ENCODE measurements at places on chromosomes 3 and 15.

- no peak for DNase-seq
Measured at GRCh38 chr15:79296583-79296982, 14.1 kb downstream of the ANKRD34C start.

GRCh38 chr15:59998305-59998949 lies 5.7 kb upstream of the FOXB1 start:
- DNase-seq, result no peak

DNA sequence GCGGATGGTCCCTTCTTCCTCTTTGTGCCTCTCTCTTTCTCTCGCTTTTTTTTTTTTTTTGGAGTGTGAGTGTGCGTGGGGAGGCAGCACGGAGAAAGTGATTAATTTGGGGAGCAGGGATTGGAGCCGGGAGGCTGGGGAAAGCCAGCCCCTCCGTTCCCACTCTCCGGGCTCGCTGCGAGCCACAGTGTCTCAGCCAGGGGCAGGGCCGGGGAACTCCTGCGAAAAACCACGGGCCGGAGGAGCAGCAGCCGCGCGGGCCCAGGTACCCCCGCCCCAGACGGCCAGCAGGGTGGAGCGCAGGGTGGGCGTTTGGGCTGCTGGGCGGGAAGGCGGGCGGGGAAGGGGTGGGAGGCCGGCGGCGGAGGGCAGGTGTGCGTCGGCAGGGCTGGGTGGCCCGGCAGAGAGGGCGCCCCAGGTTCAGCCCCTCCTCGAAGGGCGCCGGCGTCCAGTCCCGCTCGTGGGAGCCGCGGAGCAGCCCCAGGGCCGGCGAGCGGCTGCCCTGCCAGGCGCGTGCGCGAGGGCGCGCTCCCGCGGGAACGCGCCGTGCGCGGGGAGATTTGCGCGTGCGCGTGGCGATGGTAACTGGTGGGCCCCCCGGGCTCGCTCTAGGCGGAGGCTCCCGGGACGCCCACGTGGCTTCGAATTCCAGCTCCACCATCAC lies 1.4 kb downstream of the CHL1 start:
- no peak for DNase-seq

GRCh38 chr15:66746231-66746605 lies 44.2 kb downstream of the SMAD6 start:
- no peak for DNase-seq

DNA sequence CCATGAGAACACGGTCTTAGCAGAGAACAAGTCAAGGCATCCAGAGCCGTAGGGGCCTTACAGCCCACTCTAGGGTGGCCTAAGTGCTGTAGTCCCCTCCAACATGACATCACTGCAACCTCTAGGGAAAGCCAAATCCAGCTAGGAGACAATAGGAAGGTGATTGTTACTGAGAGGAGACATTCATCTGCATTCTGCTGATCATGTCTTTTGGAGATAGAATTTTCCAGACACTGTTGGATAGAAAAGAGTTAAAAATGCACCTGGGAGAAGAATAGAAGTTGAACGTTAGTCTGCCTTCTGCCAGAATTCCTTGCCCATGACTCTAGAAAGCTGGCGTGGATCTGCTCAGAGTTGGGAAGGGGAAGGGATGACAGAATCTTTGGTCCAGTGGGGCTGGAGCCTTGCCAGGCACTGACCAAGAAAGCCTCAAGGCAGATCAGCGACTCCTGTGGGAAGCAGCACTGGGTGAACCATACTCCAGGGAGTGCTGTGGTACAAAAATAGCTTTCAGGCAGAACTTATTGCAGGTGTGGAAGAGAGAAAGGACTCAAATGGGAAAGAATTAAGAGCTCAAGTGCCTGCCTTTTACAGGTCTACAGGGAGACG lies 44.8 kb upstream of the RAF1 start:
- DNase-seq, result no peak

DNA sequence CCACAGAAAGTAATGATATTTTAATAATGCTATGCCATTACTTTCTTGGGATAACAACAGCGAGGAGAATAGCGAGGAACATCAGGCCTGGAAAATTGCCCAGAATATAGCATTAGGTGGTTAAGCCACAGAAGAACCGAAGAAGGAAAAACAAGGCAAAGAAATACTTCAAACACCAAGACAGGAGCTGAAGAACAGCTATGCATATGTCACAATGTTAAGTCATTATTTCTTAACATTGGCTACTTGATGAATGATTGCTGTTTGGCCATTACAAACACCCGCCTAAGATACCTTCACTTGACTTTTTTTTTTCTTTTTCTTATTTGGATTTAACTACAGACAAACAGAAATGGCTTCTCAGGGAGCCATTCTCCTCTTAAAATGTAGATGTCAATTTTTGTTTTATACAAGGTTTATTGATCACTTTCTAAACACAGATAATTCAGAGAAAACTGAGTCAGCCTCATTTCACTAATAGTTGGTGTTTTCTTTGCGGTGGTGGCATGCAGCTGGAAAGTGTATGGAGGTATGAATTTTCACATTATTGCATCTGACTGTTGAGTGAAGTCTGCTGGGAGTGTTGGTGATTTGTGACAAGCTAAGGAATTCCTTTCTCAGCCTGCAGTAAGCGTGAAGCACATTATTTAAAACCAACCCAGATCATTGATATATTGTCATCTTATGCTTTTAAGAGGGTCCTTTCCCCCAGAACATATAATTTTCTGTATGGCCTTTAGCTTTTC lies 705.7 kb upstream of the NR2F2 start:
- no peak for DNase-seq

GRCh38 chr3:42192334-42193200 lies 73.4 kb downstream of the CCK start:
- no peak for DNase-seq

DNA sequence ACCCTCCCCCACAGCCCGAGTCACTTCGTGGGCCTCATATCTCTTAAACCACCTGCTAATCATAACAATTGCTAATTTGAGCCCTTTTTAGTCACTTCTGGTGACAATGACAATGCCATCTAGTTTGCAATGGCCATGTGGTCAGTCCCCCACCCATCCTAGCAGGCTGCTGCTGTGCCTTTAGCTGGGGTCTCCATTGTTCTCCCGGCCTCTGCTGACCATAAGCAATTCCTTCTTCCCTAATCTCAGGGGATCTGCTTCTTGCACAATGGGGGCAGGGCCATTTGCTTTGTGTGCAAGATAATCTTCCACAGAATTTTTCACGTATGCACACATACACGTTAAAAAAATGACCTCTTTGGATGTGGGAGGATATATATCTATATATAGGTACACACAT lies 406.1 kb upstream of the ONECUT1 start:
- DNase-seq, result no peak

DNA sequence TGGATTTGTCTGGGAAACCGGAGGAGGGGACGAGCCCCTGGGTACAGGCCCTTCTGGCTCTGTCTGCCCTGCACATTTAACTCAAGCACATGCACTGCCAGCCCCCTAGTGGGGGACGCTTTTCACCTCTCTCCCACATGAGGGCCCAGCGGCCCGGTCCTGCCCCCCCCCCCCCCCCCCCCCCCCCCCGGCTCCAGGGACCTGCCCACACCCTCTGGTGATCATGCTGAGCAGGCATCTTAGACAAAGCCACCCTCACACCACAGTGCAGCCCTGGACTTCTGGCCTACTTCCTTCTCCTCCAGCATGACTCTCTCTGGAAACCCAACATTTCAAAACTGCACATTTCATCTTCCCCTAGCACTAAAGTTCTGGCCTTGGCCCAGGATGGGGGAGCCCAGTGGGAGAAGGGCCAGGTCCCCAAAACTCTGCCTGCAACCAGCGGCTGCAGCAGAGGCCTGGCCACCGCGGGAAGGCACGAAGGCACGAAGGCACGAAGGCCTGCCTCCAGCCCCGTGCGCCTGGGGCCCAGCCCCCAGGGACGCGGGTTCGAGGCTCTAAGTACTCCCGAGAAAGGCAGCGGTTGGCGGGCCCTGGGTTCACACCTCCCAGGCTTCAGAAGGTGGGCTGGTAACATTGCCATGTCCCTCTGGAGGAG lies 14.1 kb downstream of the KLF15 start:
- DNase-seq, result no peak

DNA sequence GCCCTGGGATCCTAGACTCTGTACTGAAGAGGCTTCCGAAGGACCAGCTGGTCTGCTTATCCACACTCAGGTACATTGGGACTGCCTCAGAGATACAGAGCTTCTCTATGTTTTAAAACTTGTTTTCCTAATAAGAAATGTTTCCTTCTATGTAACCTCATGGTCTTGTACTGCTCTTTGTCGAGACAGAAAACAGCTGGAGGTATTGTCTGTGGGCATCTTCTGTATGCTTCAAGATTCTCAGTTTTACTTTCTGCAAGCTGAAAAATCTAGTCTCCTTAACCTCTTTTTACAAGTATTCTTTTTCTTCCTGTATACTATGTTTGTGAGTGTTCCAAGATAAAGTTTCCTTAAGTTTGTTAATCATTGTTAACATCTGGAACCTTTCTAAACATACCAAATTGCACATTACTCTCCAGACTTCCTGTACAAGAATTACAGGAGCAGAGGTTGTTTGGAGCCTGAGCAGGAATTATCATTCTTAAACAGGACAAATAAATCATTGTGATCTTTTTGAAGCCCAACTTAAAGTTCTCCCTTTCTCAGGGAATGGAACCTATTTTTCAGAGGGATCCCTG lies 358.3 kb upstream of the CFAP20DC start:
- no peak for DNase-seq

DNA sequence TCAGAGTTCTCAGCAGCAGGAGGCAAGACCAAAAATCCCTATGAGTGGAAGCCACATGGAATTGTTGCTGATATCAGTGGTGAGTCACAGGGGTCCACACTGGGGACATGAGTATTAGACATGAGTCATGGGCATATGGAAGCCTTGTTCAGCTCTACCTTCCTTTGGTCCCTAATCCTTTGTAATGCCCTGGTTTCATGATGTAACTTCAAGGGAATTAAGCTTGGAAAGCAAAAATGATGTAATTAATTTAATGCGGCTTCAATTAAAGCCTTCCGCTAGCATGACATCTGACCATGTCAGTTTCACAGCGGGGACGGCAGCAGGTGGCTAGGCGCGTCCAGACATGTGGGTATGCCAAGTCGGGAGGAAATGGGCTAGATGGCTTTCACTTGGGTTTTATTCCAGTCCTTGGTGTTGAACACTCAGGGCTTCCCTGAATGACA lies 176.1 kb upstream of the RGMA start:
- DNase-seq, result no peak

- no peak for DNase-seq
Measured at GRCh38 chr15:47983533-47983932, 137.3 kb upstream of the SLC24A5 start.

DNA sequence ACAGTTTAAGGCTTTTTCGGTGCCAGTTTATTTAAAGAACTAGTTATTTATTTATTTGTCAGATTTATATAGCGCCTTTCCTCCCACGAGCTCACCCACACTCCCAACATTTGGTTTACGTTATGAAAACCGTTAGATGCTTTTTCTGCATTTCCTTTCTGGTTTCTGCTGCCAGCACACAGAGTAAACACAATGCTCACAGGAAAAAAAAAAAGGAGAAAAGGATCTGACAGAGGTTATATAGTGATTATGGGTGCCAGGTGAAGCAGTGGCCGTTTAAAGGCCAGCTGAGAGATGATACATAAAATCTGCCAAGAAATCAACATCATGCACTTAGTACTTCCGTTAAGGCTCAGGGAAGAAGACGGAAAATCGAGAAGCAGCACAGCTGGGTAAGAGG lies 37.9 kb downstream of the ETV5 start:
- DNase-seq, result no peak

GRCh38 chr3:133883641-133884040 lies 12.0 kb downstream of the RAB6B start:
- DNase-seq, result no peak

- DNase-seq, result no peak
Measured at GRCh38 chr3:7565574-7565973, 704.7 kb downstream of the GRM7 start.

DNA sequence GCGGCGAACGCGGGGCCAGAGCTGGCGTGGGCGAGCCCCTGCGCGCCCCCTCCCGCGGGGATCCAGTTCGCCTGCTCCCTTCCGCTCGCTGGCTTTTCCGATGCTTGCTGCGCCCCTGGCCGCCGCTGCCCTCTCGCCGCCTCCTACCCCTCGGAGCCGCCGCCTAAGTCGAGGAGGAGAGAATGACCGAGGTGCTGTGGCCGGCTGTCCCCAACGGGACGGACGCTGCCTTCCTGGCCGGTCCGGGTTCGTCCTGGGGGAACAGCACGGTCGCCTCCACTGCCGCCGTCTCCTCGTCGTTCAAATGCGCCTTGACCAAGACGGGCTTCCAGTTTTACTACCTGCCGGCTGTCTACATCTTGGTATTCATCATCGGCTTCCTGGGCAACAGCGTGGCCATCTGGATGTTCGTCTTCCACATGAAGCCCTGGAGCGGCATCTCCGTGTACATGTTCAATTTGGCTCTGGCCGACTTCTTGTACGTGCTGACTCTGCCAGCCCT lies 721 bp downstream of the P2RY1 start:
- no peak for DNase-seq

GRCh38 chr3:154583086-154583634 lies 153.2 kb upstream of the GPR149 start:
- DNase-seq, result no peak

GRCh38 chr3:66702126-66702525 lies 201.3 kb upstream of the LRIG1 start:
- DNase-seq, result no peak

DNA sequence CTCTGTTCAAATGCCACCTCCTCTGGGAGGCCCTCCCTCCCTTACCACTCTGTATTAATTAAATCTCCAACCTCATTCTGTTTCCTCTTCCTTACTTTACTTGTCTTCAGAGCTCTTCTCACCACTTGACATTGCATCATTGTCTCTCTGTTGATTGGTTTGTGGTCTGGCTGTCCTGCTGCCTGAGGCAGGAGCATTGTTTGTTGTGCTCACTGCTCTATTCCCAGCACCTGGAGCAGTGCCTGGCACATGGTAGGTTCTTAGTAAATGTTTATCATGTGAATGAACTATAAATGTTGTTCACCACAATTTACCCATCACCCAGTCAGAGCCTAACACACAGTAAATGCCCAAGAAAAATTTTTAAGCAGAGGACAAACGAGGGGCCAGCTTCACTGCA lies 6.7 kb upstream of the BFSP2 start:
- DNase-seq, result no peak

GRCh38 chr15:63679588-63679987 lies 82.4 kb downstream of the FBXL22 start:
- no peak for DNase-seq

DNA sequence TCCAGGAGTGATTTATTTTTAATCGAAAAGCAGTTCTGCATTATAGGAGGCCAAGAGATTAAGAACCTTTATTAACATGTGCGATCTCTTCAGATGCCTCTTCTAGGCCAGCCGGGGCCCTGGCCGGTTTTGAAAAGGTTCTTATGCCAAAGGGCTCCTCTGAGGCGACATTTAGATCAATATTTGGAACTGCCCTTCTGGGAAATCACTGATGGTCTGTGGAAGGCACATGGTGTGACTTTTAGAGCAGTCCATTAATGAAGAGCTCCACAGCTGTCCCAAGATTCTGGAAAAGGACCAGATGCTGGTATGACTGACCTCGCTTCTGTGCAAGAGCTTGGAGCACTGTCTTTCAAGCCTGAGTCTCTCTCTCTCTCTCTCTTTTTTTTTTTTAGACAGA lies 19.7 kb downstream of the MGLL start:
- DNase-seq, result no peak
